ENCODE measurements at places on chromosomes 6 and 20. TPM values are rescaled to one million over a fixed set of nuclear protein-coding genes. Genes with fewer than 3 reads are reported as not detected.

- no peak overlapping the region for H3K4me3 ChIP-seq
- H3K4me1 ChIP-seq = no peaks in the 10 kb centered on the region
- no peak for DNase-seq
- no peaks in the 10 kb centered on the region for H3K27me3 ChIP-seq
- no peaks in the 10 kb centered on the region for H3K36me3 ChIP-seq
Observed at GRCh38 chr6:20350215-20350614, 51.5 kb upstream of the E2F3 start.

Gene SEL1L2
- not detected for total RNA-seq

GRCh38 chr6:38209371-38210260 lies 390.1 kb downstream of the ZFAND3 start:
- no peaks in the 10 kb centered on the region for H3K36me3 ChIP-seq
- no peak overlapping the region for H3K4me3 ChIP-seq
- DNase-seq = peak; percentile 76
- no peaks in the 10 kb centered on the region for H3K27me3 ChIP-seq

- H3K36me3 ChIP-seq = no peaks in the 10 kb centered on the region
- no peak for DNase-seq
- no peak overlapping the region for H3K4me3 ChIP-seq
- H3K4me1 ChIP-seq = peaks cover 6% of the 10 kb centered on the region
- no peak overlapping the region for H3K27ac ChIP-seq
Observed at GRCh38 chr6:139920776-139921100, 546.3 kb upstream of the CITED2 start.

- no peaks in the 10 kb centered on the region for H3K36me3 ChIP-seq
- peaks cover 17% of the 10 kb centered on the region for H3K4me1 ChIP-seq
- no peak for DNase-seq
- H3K27me3 ChIP-seq = no peaks in the 10 kb centered on the region
- peak overlapping the region; percentile 91 for H3K27ac ChIP-seq
Observed at GRCh38 chr6:90294989-90295853, 1.4 kb downstream of the BACH2 start.

Gene FAXC
- 6.6 TPM for total RNA-seq

GRCh38 chr6:149332602-149333265 lies 15.2 kb downstream of the TAB2 start:
- peaks cover 89% of the 10 kb centered on the region for H3K4me1 ChIP-seq
- DNase-seq = no peak
- H3K27me3 ChIP-seq = no peaks in the 10 kb centered on the region
- no peaks in the 10 kb centered on the region for H3K36me3 ChIP-seq
- no peak overlapping the region for H3K27ac ChIP-seq
- H3K4me3 ChIP-seq = no peak overlapping the region
